Activated naive CD4-positive, alpha-beta T cell treated with anti-CD3 and anti-CD28 coated beads for 36 hours (primary cell): ENCODE measurements at places on chromosomes 7 and 10.

- no peak for DNase-seq
Observed at GRCh38 chr7:129385116-129385515, 49.1 kb upstream of the STRIP2 start.

- DNase-seq: no peak
Observed at GRCh38 chr10:27948186-27948585, 50.7 kb downstream of the ODAD2 start.

GRCh38 chr7:55965100-55965470 is 700 bp downstream of the NIPSNAP2 start:
- DNase-seq: peak; percentile 35

- no peak for DNase-seq
Observed at GRCh38 chr7:68676813-68677535, 921.3 kb upstream of the AUTS2 start.

GRCh38 chr10:17231788-17232187 is 3.7 kb downstream of the VIM start:
- DNase-seq: no peak

GRCh38 chr10:6136215-6137201 is 47.7 kb downstream of the RBM17 start:
- peak; percentile 89 for DNase-seq

- DNase-seq: no peak
Observed at GRCh38 chr7:85737426-85737825, 550.6 kb upstream of the SEMA3D start.

- DNase-seq: no peak
Observed at GRCh38 chr7:45626441-45627430, 52.6 kb downstream of the ADCY1 start.

- no peak for DNase-seq
Observed at GRCh38 chr7:27424749-27425148, 182.1 kb downstream of the EVX1 start.

DNA sequence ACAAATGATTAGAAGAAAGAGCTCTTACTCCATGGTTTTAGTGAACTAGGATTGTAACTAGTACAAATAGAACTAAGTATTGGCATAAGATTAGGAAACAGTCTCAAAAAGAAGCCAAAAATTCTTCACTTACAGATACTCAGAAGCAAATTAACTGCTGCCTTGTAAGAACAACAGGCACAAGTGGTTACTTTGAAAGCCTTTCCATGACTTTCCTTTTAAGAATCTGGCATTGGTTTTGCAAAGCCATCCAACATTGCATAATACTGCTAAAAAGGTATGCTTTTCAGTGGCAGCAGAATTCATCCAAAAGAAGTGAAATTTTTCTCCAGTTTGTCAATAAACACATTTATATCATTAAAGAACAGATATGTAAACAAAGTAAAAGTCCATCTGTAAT is 126.8 kb upstream of the ODAD2 start:
- DNase-seq: no peak

DNA sequence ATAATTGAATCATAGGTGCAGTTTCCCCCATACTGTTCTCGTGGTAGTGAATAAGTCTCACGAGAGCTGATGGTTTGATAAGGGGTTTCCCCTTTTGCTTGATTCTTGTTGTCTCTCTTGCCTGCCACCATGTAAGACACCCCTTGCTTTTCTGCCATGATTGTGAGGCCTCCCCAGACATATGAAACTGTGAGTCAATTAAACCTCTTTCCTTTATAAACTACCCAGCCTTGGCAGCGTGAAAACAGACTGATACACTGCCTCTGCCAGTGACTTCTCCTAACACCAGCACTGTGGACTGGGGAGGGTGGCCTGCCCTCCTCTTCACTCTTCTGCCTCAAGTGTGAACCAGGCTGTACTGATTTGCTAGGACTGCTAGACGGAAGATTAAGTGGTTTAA is 108.6 kb downstream of the RAB11FIP2 start:
- peak; percentile 21 for DNase-seq

DNA sequence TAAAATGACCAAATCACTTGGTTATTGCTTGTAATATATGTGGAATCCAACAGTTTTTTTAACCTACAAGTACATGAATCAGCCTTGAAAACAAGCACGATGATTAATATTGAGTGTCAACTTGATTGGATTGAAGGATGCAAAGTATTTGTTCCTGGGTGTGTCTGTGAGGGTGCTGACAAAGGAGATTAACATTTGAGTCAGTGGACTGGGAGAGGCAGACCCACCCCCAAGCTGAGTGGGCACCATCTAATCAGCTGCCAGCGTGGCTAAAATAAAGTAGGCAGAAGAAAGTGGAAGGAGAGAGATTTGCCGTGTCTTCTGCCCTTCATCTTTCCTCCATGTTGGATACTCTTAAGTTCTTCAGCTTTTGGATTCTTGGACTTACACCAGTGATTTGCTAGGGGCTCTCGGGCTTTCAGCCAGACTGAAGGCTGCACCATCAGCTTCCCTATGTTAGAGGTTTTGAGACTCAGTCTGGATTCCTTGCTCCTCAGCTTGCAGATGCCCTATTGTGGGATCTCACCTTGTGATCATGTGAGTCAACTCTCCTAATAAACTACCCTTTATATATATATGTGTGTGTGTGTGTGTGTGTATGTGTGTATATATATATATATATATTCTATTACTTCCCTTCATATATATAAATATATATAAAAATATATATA is 118.4 kb upstream of the WDR11 start:
- DNase-seq: peak; percentile 8

- DNase-seq: no peak
Observed at GRCh38 chr10:120950051-120950561, 98.9 kb downstream of the WDR11 start.

- no peak for DNase-seq
Observed at GRCh38 chr7:64102656-64103400, 57.6 kb downstream of the ZNF727 start.

- DNase-seq: no peak
Observed at GRCh38 chr7:2537981-2538851, 17.1 kb downstream of the BRAT1 start.

DNA sequence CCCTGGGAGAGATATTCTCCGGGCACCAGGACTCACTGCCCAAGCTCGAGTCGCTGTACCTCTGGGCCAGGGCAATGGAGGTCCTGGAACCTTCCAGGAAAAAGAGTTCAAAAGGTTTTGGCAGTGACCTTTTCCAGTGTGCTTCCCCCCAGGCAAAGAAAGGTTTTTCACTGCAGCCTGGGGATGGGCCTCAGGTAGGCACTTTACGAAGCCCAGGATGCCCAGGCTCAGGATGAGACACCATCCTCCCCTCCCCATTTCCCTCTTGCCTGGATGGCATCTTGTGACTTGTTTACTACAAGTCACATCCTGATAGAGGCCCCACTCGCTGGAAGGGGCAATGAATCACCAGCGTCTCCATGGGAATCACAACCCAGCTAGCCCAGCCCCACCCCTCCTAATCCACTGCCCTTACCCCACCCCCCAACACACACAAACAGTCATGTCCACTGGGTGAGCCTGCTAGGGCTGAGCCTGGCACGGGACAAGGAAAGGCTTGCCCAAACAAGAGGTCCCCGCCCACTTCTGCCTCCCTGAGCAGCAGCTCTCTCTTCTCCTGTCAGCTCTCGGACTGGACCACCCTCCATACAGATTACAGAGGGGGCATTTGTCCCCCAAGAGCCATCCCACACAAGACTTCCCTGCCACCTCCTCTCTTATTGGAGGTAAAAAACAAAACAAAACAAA is 93.8 kb upstream of the SMNDC1 start:
- peak; percentile 42 for DNase-seq
